Bronchus fibroblast of lung (primary cell): ENCODE measurements at places on chromosomes 6 and 20. TPM values are rescaled to one million over a fixed set of nuclear protein-coding genes. Genes with fewer than 3 reads are reported as not detected.

Gene ANGPT4
- under 0.01 TPM in 1 of 2 replicates, not detected in the other for total RNA-seq

Gene SIGLEC1
- total RNA-seq, result not detected in 2 replicates

Gene BLOC1S5
- 10.7 and 11.3 TPM in 2 replicates for total RNA-seq

Gene OLIG3
- total RNA-seq, result not detected in 2 replicates

Gene KIAA0408
- 0.30 and 0.84 TPM in 2 replicates for total RNA-seq

Gene DUSP15
- 0.30 TPM in 1 of 2 replicates, not detected in the other for total RNA-seq

Gene LPIN3
- total RNA-seq, result 10.4 and 11.6 TPM in 2 replicates

Gene ALDH5A1
- 0.15 and 0.17 TPM in 2 replicates for total RNA-seq

Gene NUS1
- total RNA-seq, result 14.4 and 17.7 TPM in 2 replicates

Gene ADGRF5
- under 0.01 TPM in 2 replicates for total RNA-seq

Gene DCDC2
- not detected in 2 replicates for total RNA-seq

Gene TMEM151B
- total RNA-seq, result under 0.01 TPM in 1 of 2 replicates, not detected in the other

Gene THEMIS
- total RNA-seq, result under 0.01 TPM in 1 of 2 replicates, not detected in the other

Gene WFDC10B
- not detected in 2 replicates for total RNA-seq

Gene C20orf202
- total RNA-seq, result not detected in 2 replicates
